Aorta (tissue), 5 donors: ENCODE measurements at places on chromosomes 11 and 22. TPM values are rescaled to one million over a fixed set of nuclear protein-coding genes. Genes with fewer than 3 reads are reported as not detected.
A peak's percentile ranks its signal among the peaks of the same experiment; 100 is the strongest.

- DNase-seq, result no peak
Observed at GRCh38 chr11:12735262-12735661, 61.0 kb downstream of the TEAD1 start.

Gene PAX6
- not detected for total RNA-seq

Gene ZPR1
- 31.5 TPM for total RNA-seq

Gene EFCAB6
- total RNA-seq, result 2.6 TPM

Gene CREB3L1
- total RNA-seq, result 18.4 TPM

DNA sequence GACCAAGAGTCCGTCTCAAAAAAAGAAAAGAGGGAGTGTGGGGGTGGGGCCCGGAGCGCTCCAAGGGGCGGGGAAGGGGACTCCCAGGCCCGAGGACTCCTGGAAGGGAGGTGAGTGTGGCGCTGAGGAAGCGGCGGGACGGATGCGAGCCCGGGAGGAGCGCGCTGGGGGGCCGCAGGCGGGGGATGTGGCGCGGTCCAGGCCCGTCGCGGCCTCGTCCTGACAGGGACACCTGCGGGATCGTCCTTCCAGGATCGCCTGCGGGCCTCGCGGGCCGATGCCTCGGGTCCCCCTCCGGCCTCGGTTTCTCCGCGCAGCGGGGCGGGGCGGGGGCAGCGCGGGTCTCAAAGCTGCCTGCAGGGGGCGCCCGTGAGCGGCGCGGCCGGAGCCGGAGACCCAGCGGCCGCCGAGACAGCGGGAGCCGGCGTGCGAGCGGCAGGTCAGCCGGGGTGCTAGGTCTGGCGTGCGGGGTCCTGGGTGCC, 3.8 kb upstream of the ADORA2A start:
- DNase-seq, result peak; percentile 76

- no peak for DNase-seq
Observed at GRCh38 chr11:31702966-31703365, 108.2 kb downstream of the PAX6 start.

GRCh38 chr22:41563051-41563711, 2.4 kb downstream of the CSDC2 start:
- DNase-seq, result peak; percentile 83

Gene CSRP3
- not detected for total RNA-seq

Gene CLDN25
- total RNA-seq, result not detected

- no peak for DNase-seq
Observed at GRCh38 chr11:98155696-98156095, 865.1 kb upstream of the CNTN5 start.

DNA sequence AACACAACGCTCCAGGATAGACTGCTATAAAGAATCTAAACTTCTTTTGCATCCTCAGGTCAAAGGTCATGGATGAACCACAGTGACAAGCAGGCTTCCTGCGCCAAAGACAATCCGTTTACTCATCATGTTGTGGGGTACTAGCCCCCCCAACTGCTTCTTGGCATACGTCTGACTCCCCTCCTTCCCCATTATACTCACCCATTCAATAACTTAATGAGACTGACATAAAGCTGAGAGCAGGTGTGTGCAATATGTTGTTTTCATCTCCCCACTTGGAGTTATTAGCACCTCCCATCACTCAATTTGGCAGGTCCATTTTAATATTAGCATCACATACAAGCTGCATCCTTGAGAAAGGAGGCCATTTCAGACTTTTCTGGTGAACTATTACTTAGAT, 157.1 kb downstream of the CADM1 start:
- no peak for DNase-seq

Gene ADM2
- total RNA-seq, result 0.26 TPM

Gene OR52I1
- not detected for total RNA-seq

Gene KRTAP5-7
- total RNA-seq, result 0.63 TPM

- DNase-seq, result no peak
Observed at GRCh38 chr11:14118072-14118471, 155.5 kb downstream of the SPON1 start.

DNA sequence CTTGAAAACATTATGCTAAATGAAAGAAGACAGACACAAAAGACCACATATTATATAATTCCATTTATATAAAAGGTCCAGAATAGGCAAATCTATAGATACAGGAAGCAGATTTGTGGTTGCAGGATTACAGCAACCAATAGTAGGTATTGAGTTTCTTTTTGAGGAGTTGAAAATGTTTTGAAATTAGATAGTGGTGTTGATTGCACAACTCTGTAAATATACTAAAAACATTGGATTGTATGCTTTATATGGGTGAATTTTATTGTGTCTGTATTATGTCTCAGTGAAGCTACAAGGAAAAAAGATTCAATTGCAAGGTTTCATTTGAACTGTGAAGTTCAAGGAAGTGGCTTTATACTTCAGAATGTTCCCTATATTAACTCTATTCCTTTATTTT, 3.0 kb upstream of the RRAS2 start:
- DNase-seq, result no peak

GRCh38 chr11:119024430-119025098, 6.0 kb downstream of the TRAPPC4 start:
- no peak for DNase-seq
